ENCODE measurements at places on chromosomes 3 and 15. TPM values are rescaled to one million over a fixed set of nuclear protein-coding genes. Genes with fewer than 3 reads are reported as not detected.

SPTBN5 gene
- total RNA-seq: 2.3 TPM

CFAP100 gene
- not detected for total RNA-seq

DNA sequence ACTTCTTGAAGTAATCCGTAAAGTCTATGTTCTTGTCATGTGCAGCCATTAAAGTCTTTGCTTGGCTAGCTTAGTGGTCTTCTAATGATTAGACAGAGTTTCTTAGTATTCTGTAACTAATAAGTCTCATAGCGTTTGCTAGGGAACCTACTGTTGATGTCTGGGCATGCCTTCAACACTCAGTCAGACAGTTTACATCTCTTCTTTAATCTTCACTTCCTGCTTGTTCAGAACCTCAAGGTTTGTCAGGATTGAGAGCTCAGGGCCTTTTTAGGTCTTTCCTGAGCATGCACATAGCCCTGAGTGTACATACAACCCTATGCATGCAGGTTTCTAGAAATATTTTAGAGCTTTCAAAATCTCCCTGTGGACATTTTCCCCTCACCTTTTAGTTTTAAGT, 426.3 kb downstream of the AGBL1 start:
- DNase-seq: no peak

GRCh38 chr3:55567615-55568014, 80.5 kb upstream of the WNT5A start:
- no peak for DNase-seq

DNA sequence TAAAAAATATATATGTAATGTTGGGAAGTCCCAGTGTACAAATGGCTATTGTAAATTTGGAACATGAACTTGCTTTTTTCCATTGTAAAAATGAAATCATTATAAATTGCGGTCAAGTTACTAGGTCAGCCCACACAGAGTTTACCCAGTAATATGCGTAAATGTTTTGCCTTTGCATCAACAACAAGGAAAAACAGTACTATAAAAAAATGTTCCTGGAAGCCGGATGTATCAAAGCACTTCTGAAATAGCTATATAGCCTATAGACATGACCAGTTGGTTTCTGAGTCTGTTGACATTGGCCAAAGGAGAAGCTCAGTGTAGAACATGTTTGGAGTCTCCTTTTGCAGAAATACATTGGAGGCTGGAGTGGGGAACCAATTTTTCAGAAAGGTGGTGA, 23.2 kb downstream of the CTNNB1 start:
- DNase-seq: no peak
